Activated naive CD4-positive, alpha-beta T cell treated with anti-CD3 and anti-CD28 coated beads, Interleukin-2, amount 50 U/mL, for 72 hours (primary cell): ENCODE measurements at places on chromosomes 4 and X. TPM values are rescaled to one million over a fixed set of nuclear protein-coding genes. Genes with fewer than 3 reads are reported as not detected.

GRCh38 chr4:3390288-3390811 lies 51.4 kb upstream of the HGFAC start:
- no peak for DNase-seq

DNA sequence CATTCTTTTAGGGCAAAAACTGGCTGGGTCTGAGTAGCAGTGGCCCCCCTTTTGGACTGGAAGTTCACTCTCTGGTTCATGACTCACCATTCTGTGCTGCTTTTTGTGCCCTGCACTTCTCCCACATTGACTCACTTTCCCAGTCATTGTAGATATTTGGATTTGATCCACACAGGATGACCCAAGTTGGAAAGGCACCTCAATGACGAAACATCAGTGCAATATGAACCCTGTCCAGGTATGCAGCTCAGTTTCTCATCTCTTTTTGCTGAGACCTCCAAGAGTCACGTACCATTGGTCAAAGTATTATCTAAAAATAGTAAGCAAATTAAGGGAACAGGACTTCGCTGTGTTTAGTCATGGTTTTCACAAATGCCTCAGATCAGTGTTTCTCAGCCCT lies 92.7 kb downstream of the CBLL2 start:
- DNase-seq, result no peak

Gene DGKK
- not detected for total RNA-seq

Gene OTUD6A
- not detected for total RNA-seq
